Activated CD4-positive, alpha-beta memory T cell treated with anti-CD3 and anti-CD28 coated beads, Interleukin-2, amount 10 ng/mL, durations not matched to agents 7 days and 5 days (primary cell): ENCODE measurements at places on chromosomes 12 and 14. TPM values are rescaled to one million over a fixed set of nuclear protein-coding genes. Genes with fewer than 3 reads are reported as not detected.

Gene DDX47
- total RNA-seq: 49.1 TPM

Gene NAA25
- 25.0 TPM for total RNA-seq

DNA sequence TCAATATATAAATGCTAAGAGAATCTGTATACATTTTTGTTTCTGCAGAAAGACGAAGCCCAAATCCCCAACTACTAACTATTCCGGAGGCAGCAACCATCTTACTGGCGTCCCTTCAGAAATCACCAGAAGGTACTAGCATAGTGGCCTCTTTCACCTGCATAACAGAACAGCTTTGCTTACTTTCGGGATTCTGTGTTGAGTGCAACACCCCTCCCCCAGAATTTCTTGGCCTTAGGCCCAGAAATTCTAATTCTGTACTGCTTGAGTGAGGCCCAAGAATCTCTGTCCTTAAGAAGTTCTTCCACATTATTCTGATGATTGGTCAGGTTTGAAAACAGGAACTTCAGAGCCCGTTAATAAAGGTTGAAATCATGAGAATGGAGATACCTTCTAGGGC lies 2.9 kb downstream of the SPX start:
- DNase-seq: no peak

- DNase-seq: no peak
These were observed 6.4 kb upstream of the TMED10 start for GRCh38 chr14:75182821-75183220.
